Diencephalon (tissue), 1 donor: ENCODE measurements at places on chromosomes 12 and 14. TPM values are rescaled to one million over a fixed set of nuclear protein-coding genes. Genes with fewer than 3 reads are reported as not detected.

Gene ABCD2
- 21.0 TPM for total RNA-seq

Gene FAM90A1
- total RNA-seq: not detected

Gene HRK
- total RNA-seq: 2.3 TPM

Gene PRR4
- total RNA-seq: 6.0 TPM

Gene TSHR
- total RNA-seq: 0.92 TPM

Gene LTBP2
- total RNA-seq: 1.2 TPM
